ENCODE measurements at places on chromosomes 4 and X.

GRCh38 chr4:161595230-161595771, 568.5 kb downstream of the FSTL5 start:
- DNase-seq, result no peak

- peak; percentile 41 for DNase-seq
Measured at GRCh38 chrX:102345916-102346315, 93.9 kb downstream of the NXF2B start.

GRCh38 chr4:81505004-81505598, 33.4 kb upstream of the RASGEF1B start:
- DNase-seq, result peak; percentile 68

- DNase-seq, result no peak
Measured at GRCh38 chrX:8741981-8742380, 10.0 kb upstream of the ANOS1 start.

GRCh38 chr4:78312989-78313753, 238.4 kb upstream of the ANXA3 start:
- DNase-seq, result no peak
